ENCODE measurements at places on chromosomes 12 and 14.

DNA sequence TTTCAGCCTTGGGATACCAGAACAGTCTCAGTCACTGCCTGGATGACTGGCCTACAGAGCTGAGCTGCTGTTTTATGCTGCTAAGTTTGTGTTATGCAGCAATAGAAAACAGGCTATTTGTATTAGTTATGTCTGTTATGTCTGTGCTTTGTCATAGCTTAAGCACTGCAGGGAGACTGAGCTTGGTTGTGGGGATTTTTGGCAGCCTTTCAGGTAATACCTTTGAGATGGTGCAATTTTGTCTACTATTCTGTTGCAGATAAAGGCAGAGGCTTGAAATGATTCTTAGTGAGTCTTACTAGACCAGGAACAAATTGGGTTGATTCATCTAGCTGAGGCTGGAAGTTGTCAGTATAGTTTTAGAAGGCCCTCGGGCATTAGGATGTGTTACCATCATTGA is 201.3 kb upstream of the RBM19 start:
- DNase-seq, result no peak

DNA sequence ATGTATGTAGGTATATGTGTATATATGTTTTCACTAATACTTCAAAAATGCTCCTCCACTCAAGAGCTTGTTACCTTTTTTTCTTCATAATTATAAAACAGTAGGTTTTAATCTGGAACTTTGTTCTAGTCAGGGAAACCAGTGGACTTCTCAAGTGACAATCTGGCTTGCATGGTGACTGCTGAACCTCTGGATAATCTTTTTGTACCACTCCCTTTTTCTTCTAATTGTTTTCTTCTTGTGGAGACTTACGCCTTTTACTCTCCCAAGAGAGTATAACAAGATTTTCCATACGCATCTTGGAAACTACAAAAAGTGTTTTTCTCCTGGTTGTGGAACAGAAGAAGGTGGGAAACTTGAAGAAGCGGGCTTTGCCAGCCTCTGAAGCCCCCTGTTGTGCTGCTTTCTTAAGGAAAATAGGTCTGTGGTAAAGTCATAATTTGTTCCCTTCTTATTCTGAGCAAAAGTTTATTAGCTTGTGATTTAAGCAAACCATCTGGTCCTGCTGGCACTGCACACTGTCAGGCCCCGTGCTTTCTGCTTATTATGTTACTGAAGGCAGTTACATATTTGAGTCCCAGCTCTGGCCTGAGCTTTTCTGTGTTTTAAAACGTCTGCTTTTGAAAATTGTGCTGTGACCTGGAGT is 291.8 kb downstream of the ERC1 start:
- no peak for DNase-seq

DNA sequence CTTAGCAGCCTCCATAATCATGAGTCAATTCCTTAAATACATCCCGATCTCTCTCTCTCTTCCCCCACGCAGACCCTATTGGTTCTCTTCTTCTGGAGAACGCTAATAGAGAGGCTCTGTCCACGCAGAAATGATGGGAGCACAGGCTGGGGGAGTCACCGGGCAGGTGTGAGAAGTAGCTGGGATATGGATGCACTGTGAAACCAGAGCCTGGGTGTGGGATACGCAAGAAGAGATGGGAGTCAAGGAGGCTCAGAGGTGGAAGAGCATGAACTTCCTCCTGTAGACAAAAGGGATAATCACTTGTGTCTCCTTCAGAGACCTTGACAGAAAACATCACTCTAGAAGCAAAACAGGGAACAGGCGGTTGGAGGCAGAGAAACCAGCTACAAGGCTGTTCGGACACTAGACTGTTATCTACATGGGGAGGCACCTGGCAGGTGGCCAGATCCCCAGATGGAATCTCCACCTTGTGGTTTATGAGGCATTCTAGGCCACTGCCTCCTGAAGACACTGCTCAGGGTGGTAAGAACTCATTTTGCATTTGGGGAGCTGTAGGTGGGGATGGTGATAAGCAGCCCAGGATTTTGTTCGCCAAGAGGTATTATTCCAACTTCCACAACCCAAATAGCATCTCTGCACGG is 7.2 kb upstream of the SELPLG start:
- no peak for DNase-seq

DNA sequence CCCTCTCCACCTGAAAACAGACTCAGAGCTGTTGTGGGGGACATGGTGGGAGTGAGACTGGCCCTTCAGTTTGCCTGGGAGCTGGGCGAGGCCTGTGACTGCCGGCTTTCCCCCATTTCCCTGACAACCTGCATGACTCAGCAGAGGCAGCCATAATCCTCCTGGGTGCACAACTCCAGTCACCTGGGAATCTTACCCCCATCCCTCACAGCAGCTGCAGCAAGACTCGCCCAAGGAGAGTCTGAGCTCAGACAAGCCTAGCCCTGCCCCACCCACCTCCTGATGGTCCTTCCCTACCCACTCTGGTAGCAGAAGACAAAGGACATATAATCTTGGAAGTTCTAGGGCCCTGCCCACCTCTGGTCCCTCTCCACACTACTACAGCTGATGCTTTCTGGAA is 207.3 kb upstream of the ARID2 start:
- DNase-seq, result no peak

DNA sequence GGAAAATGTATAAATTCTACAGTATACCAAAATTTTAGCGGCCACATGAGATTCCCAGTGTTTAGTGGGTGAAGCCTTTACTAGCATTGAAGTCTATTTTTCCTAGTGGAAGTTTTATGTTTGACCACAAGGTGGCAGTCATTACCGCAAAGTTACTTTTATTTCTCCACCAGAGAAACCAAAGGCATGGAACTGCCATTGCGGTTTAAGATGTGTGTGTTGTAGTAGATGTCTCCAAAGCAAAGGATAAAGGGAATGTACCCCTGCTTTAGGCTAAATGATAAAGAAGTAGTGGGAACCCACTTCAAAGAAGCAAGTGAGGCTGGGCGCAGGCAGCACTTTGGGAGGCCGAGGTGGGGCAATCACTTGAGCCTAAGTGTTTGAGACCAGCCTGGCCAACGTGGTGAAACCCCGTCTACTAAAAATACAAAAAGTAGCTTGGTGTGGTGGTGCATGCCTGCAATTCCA is 140.5 kb downstream of the PRKCH start:
- no peak for DNase-seq

DNA sequence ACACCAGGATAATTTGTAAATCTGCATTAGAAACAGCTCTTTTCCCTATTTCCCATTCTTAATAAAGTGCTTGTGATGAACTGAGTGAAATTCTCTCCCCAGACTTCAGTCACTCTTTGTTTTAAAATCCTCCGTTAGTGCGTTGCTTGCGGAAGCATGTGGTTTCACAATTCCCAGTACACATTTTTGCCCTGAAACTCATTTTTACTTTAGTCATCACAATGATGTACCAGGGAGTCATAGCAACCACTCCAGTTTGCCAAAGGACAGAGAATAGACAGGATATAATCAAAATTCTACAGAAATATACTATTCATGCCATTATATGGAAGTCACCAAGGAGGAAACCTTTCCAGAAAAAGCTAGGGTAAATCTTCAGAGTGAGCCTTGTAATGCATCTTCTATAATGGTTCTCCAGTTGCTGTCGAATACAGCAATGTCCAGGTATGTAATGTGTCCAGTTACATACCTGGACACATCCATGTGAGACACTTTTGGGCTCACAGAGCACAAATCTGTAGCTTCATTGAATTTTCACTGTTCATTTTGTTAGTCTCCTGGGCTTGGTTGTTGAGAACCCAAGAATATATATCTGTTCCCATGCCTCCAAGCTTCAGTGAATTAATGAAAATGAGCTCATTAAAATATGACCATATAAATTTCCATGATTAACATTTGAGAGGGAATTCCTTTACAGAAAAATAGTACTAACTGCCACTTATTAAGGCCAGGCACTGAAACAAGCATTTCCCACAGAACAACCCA is 57.8 kb downstream of the GPR135 start:
- DNase-seq, result no peak

DNA sequence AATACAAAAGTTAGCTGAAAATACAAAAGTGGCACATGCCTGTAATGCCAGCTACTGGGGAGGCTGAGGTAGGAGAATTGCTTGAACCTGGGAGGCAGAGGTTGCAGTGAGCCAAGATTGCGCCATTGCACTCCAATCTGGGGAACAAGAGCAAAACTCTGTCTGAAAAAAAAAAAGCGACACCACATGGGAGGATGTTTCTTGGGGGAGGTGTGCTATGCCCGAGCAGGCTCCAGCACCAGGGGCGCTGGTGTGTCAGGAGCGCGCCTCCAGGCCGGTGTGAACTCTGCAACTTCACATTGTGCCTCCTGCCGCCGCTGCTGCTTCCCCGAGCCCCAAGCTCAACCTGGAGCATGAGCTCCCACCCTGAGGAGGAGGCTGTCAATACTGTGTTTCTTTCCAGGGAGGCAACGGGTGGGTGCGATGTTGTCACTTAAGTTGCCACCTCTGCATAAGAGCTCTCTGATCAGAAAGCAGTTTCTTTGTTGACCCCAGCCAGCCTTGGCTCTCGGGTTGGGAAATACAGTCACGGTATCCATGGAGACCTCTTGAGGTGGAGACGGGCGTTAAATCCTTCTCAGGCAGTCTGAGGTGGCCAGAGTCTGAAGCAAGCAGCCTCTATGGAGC is 18.9 kb downstream of the DEGS2 start:
- DNase-seq, result no peak

DNA sequence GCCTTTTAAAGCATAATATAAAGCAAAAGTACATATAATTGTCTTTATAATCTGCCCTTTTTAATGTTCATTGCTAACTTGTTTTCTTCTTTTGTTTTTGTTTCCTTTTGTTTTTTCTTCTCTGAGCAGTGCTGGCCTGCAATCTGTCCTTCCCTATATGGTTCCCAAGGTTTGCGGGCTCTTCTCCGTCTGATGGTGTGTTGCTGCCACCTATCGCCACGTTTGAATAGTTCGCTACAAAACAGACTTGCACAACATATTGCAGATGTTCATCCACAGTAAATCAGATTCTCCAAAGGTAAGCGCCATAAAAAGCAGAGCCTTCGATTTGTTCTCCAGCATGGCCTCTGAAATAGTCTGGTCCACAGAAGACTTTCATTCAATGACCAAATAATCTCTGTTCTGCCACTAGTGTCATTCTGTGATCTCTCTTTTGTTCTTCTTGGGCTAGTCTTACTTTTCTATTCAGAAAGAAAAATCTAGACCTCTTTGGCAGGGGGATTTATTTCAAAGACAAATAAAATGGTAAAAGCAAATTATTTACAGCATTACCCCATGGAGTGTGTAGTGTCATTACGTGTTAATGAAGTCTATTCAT is 33.5 kb downstream of the C12orf50 start:
- DNase-seq, result no peak

GRCh38 chr12:132356691-132357622 is 27.6 kb upstream of the GALNT9 start:
- no peak for DNase-seq

Measured in stimulated activated CD4-positive, alpha-beta T cell treated with anti-CD3 and anti-CD28 coated beads, Interleukin-1b, Interleukin-23, amount 100 ng/mL, for 1 hour (primary cell).